ENCODE measurements at places on chromosomes 5 and 9.

DNA sequence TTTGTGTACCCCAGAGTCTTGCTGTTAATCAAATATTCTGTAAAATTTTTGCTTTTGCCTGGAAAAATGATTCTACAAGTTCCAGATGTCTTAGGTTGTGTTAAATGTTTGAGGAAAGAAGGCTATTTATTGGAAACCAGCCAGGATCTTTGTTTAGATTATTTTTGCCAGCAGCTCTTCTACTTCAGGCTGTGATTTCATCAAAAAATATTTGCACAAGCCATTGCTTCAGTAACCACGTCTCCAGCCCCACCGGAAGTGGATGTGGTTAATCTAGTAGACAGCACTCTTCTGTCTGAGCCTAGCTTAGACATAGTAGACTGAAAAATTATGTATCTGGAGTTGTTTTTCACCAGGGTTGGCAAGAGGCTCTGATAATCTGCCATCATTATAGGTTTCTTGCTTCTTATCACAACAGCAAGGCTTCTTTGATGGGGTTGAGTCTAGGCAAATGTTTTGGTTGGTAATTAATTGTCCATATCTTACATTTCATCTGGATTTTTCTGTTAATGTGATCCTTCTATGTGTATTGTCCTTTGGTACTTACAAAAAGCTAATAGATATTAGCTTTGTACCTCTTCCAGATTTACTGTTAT is 17.1 kb downstream of the KCTD16 start:
- peak; percentile 80 for DNase-seq

DNA sequence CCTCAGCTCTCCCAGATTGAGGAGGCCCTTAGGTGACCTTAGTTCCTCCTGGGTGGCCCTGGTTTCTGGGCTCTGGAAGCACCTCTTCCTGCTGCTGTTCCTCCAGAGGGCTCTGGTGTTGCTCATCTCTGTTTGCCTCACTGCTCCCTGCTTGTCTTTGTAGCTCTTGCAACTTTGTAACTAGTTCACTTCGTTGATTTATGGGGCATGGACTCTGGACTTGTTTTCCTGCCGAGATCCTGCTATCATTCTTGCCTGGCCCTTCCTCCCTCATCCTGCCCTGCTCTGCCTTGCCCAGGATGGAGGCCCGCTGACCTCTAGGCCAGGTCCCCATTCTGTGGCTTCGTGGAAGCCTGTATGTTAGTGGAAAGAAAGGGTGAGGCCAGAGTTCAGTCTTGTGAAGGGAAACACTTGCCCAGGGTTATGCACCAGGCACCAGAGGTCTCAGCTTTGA is 169.3 kb downstream of the MACROH2A1 start:
- DNase-seq, result no peak

GRCh38 chr5:173197375-173197891 is 37.6 kb downstream of the NKX2-5 start:
- DNase-seq, result no peak

DNA sequence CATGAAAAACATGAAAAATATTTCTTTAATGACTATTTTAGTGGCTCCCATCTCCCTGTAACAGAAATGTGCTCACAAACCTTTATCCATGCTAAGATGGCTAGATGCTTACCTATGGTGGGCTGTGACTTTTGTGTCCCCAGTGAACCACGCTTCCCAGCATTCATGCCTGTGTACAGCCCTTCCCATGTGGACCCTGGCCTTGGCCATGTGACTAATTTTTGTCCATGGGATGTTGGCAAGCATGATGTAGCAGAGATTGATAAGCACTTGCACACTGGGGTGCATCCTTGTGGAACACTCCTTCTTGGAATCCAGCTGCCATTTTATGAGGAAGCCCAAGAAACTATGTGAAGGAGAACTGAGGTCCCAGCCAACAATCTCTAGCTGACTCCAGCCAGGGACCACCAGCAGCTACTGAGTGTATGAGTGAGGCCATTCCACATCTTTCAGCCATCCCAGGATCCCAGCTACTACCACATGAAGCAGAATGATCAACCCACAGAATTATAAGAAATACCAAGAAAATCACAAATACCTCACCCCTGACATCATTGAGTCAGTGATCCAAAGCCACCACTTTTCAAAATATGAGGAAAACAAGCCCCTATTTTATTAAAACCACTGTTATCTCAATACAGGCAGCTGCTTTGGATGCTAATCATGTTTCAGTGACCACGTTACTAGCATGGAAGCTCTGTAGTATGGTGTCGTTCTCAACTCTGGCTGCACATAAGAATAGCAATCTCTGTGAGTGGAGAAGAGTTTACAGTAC is 16.1 kb upstream of the RAI14 start:
- no peak for DNase-seq

DNA sequence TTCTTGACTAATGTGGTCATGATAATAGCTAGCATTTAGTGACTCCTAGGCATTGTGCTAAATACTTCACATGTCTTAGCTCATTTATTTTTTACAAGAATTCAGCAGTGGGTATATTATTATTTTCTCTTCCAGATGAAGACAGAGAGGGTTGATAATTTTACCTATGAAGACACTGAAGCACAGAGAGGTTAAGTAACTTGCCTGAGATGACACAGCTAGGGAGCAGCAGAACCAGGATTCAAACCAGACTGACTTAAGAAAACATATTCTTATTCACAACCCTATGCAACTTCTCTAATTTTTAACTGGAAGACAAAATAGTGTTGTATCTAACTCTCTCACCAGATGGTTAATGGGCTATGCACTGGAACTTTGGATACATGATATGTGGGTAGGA is 44.8 kb downstream of the NNT start:
- DNase-seq, result no peak

- DNase-seq, result no peak
These were observed 42.3 kb upstream of the NR3C1 start for GRCh38 chr5:143445776-143446175.

GRCh38 chr5:32471784-32472183 is 27.2 kb upstream of the ZFR start:
- no peak for DNase-seq

- peak; percentile 44 for DNase-seq
These were observed 465.3 kb upstream of the ARRDC3 start for GRCh38 chr5:91848453-91848852.

- DNase-seq, result no peak
These were observed 186.0 kb downstream of the PAX5 start for GRCh38 chr9:36847781-36848673.

- DNase-seq, result no peak
These were observed 249.4 kb upstream of the TBCA start for GRCh38 chr5:78025540-78025939.

- no peak for DNase-seq
These were observed 1.1 kb upstream of the DAP start for GRCh38 chr5:10761933-10762775.

DNA sequence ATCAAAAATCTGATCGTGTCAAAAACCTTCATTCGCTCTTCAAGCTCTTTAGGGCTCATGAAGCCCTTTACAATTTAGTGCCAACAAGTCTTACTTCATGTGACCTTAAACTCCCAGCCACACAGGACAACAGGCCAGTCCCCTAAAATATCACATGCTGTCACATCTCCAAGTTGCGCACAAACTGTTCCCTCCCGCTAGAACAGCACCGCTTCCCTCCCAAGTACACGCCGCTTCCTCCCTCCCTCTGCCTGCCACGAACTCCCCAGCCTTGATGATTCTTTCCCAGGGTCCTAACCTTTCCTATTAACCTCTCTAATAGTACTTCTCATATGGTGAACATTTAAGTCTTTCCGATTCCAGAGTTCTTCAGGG is 91.2 kb downstream of the TLE1 start:
- DNase-seq, result no peak

DNA sequence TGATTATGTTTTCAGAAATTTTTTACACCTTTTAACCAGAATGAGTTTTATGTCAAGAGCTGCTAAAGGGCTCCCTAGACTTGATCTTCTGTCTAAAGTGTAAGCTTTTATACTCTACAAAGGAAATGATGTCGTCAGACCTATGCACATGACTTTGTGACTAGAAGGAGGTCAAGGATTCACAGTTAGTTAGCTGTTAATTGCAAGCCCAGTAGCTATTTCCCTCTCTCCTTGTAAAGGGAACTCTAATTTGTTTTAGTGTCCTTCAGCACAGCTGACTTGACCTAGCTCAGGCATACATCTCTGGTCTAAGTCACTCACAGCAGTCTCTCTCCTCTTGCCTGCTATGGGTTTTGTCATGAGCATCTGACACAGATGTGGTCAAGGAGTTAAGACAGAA is 173.5 kb upstream of the NREP start:
- DNase-seq, result no peak

- no peak for DNase-seq
These were observed 266.1 kb downstream of the CWC27 start for GRCh38 chr5:65034813-65035209.

GRCh38 chr5:127297348-127298035 is 6.9 kb downstream of the MEGF10 start:
- DNase-seq, result no peak

DNA sequence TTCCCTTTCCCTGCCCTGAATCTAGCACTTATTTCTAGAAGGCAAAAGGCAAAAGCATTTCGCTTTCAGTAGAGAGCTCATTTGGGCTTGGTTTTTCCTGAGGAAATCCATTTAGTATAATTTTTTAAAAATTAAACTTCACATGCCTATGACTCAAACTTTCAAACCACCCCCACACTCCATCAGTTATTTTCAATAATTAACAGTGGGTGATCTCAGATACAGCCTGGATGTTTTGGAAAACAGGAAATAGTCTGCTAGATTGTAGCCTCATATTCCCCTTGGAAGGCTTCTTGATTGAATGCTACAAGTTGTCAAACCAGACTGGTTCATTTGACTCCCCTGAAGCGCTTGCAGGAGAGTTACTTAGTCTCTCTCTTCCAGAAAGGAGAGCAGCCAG is 40.6 kb downstream of the SEMA5A start:
- no peak for DNase-seq

- DNase-seq, result peak; percentile 74
These were observed 18.3 kb upstream of the LPAR1 start for GRCh38 chr9:111056538-111056937.

- DNase-seq, result no peak
These were observed 86.3 kb upstream of the MELK start for GRCh38 chr9:36486329-36486932.
